Kidney epithelial cell (primary cell): ENCODE measurements at places on chromosomes 2 and 18. TPM values are rescaled to one million over a fixed set of nuclear protein-coding genes. Genes with fewer than 3 reads are reported as not detected.

The DSG4 gene
- total RNA-seq = not detected in 2 replicates

GRCh38 chr18:1976484-1976883 lies 594.8 kb downstream of the METTL4 start:
- no peak for DNase-seq

DNA sequence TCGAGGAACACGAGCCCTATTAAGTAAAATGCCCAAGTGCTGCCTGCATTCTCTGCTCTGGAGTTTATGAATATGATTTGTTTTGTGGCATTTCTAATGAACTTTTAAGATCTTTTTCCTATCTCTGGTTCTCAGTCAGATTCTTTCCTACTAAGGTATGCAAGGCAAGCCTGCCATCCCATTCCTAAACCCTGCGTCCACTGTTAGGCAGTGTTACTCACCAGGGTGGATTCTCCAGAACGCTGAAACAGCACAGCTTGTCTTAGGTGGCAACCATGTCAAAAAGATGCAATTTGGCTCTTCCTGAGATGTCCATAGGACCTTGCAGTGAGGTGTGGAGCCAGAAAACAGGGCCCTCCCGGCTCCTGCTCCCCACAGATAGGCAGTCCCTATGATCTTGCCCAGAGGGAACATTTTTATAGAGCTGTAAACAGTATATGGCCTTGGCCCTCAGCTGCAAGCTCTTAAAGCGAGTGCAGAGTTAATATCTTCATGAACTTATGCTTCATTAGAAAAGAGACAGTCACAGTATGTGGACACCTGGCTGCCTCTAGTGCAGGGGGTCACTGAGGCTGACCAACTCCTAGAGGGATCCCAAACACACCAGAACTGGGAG lies 84.4 kb downstream of the TPGS2 start:
- DNase-seq = no peak

DNA sequence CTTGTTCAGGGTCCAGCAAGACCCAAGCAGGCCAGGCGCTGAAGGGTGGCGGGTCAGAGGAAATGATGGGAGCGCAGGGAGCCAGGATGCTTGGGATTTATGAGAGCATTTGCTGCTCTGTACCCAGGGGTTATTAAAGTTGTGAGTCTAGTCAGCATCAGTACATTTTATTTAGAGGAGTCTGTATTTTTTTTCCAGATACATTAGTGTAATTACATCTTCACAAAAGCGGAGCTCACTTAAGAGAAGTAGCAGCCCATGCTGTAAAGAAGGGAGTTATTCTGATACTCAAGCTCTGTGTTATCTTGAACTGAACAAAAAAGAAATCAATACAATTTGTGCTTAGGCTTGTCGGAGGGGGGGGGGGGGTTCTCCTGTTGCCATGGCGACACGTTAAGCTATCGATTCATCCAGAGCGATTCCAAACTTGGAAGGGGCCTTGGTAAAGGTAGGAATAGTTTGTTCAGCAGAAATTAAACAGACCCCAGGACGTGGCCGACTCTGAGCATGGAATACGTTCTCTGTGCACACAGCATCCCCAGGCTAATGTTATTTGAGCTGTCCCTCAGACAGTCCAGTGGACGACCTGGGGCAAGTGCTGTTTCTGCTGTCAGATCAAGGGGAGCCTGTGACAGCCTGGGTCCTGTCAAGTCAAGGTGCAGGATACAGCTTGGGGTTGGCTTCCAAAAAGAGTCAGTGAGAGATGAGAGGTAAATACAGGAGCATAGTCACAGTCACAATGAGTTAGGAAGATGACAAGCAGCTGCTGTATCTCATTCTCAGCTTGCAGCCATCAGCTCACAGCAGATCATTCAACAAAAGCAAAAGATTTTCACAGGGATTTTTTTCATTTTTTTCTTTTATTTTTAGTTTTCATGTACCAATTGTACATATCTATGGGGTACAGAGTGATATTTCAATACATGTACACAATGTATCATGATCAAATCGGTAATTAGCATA lies 387.6 kb downstream of the DCDC2C start:
- DNase-seq = no peak

GRCh38 chr2:222300726-222301052 lies 1.9 kb upstream of the PAX3 start:
- DNase-seq = no peak

DNA sequence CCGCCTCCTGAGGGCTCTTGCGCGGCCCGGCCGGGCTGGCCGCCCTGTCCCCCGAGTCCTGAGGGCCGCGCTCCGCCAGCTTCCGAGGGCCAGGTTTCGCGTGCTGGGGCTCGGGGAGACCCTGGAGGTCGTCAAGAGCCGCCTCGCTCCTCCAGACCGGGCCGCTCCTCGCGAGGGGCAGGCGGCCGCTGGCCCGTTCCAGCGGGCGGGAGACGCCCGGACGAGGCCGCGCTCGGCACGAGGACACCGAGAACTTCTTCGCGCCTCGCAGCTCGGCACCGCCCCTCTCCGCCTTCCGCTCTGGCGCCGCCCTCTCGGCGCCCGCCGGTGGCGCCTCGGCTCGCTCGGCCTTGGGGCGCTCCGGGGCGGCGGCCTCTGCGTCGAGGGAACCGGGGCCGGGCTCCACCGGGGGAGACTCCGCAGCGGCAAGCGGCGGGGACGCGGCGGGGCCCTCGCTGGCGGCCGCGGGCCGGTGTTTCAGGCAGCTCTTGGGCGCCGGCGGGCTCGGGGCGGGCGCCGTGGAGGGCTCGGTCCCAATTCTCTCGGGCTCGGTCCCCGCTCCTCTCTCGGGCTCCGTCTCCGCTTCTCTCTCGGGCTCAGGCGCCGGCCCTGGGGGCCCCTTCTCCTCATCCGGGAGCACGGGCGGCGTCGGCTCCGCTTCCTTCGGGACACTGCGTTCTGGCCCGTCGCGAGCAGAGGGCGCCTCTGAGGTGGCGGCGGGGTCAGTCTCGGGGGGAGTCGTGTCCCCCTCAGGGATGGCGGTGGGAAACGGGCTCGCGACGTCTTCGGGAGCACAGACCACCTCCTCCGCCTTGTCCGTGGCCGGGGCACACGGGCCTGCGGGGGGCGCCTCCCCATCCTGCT lies 91.6 kb upstream of the MGAT4A start:
- no peak for DNase-seq

GRCh38 chr18:47191961-47192360 lies 15.8 kb upstream of the IER3IP1 start:
- DNase-seq = no peak

GRCh38 chr2:62817348-62817747 lies 111.8 kb downstream of the EHBP1 start:
- no peak for DNase-seq

DNA sequence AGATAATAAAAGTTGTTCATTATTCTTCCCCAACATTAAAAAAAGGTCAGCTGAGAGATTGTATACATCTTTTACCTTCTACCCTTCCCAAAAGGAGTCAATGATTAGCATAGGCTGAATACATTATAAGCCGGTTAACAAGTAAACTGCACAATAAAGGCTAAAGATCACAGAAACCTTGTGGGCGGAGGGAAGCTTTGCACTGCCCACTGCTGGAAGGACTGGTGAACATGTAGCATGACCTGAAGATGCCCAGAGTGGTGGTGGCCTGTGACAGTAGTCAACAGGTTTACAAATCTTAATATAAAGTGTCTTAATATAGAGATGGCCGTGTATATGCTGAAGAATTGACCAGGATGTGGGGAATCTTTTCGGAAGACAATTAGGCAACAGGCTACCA lies 35.6 kb downstream of the ARL5A start:
- no peak for DNase-seq

DNA sequence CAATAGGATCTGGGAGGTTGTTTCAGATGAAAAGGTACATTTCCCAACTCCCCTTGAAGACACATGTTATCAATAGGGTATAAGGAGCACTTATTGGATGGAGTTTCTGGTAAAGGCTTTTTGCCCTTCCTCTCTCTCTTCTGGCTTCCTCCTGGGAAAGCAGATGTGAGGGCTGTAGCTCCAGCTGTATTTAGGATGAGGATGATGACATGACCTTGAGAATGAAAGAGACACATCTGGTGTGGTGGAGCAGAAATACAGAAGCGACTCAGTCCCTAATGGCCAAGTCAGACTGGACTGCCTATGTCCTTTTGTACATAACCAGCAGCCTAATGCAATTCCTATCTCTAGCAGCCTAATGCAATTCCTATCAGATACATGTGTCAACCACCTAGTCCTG lies 100.9 kb upstream of the NXPH2 start:
- no peak for DNase-seq

DNA sequence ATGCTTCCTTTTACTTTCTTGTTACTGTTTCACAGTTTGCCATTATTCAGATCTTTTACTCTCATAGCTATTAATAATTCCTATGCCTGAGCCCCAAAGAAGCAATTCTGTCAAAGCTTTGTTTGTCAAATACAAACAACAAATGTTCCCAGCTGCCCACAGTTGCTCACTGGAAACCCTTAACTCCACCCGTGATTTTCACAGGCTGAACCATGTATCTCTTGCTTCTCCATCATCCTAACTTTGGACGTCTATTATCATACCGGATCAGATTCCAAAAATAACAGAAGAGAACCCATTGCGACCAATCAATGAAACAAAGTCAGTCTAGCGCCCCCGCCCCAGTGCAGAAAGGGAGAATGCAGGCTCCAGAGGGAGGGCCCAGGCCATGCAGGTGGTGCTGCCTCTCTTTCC lies 24.2 kb downstream of the COLEC12 start:
- no peak for DNase-seq

DNA sequence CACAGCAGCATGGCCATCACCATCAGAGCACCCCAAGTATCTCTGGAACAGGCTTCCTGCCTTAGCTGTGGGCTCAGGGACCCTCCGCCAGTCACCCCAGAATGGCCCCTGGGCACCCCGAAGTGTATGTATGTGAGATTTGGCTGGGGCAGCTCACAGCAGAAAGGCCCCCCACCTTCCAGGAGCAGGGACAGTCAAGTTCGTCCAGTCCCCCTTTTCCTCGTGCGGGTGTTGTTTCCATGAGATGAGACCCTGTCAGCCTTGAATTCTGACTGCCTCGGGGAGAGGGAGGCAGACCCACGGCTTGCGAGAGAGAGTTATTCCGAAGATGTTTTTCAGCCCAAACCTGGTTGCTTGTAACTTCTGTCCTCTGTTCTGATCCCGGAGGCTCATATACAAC lies 290.9 kb upstream of the HDAC4 start:
- DNase-seq = no peak

DNA sequence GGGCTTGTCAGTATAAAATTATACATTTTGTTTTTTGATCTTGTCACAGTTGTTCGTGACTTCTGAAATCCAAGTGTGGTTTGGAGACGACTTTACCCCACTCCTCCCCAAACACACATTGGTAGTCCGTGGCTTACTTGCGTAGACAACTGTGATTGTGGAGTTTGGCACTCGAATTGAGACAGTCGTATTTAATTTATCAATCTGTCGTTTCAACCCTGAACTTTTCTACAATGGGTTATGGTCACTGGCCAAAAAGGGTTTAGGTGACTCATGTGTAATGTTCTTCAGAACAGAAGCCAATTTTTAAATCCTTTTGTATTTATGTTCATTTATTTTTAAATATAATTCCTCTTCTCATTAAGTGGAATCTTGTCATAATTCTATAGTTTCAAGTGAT lies 129.9 kb downstream of the SPTBN1 start:
- no peak for DNase-seq

The FECH gene
- total RNA-seq = 52.9 and 58.3 TPM in 2 replicates

DNA sequence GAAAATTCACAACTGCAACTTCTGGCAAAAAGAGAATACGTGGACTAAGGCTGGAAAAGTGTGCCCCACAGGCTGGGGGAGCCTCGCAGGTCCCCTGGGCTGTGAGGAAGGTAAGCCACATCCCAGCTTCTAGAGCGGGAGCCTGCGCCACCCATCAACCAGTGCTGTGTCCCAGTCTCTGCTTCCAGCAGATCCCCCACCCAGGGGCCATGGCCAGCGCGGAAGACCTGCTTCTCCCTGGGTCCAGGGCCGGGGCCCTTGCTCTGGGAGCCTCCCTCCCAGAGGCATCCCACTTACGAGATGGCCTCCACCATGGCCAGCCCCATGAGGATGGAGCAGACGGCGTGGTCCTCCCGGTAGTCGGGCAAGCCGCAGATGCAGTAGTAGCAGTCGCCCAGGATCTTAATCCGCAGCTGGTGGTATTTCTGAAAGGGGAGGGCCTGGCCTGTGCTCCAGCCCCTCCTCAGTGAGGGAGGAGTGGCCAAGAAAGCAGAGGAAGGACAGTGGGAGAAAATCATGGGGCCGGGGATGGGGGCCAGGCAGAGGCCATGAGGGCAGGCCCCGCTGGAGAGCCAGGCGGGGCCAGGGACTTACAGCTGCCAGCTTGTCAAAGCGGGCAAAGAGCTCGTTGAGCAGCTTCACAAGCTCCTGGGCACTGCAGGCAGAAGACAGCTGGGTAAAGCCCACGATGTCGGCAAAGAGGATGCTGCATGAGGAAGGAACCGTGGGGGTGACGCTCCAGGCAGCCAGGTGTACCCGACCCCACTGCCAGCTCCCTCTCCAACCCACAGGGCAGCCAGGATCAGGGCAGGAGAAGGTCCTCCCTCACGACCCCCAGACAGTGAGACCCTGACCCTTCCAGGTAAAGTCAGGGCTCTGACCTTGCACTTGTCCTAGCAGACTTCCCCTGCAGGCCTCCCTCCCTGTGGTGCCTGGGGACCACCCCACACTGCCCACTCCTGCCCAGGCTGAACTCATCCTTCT lies 48.0 kb downstream of the CENPO start:
- no peak for DNase-seq

The C1GALT1C1L gene
- total RNA-seq = 1.1 and 1.2 TPM in 2 replicates

- DNase-seq = no peak
Measured at GRCh38 chr18:5912566-5912965, 17.2 kb upstream of the TMEM200C start.

- no peak for DNase-seq
Measured at GRCh38 chr2:203453858-203454451, 81.1 kb downstream of the RAPH1 start.

The GKN2 gene
- total RNA-seq = not detected in 2 replicates

The OTX1 gene
- not detected in 2 replicates for total RNA-seq

DNA sequence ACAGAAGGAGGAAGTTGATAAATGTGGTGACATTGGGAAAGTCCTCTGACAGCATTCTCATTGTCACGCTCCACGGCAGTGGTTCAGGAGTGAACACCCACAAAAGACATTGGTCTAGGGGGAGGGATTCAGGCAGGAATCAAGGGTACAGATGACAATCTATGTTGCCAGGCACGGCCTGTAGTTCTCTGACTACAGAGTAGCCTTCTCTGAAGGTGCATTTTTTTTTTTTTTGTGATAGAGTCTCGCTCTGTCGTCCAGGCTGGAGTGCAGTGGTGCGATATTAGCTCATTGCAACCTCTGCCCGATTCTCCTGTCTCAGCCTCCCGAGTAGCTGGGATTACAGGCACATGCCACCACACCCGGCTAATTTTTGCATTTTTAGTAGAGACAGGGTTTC lies 7.4 kb upstream of the MOB1A start:
- DNase-seq = no peak

The TMEM169 gene
- total RNA-seq = 3.8 and 4.6 TPM in 2 replicates
